Large intestine (tissue), 12 donors: ENCODE measurements at places on chromosomes 2 and 18.
A peak's percentile ranks its signal among the peaks of the same experiment; 100 is the strongest.

DNA sequence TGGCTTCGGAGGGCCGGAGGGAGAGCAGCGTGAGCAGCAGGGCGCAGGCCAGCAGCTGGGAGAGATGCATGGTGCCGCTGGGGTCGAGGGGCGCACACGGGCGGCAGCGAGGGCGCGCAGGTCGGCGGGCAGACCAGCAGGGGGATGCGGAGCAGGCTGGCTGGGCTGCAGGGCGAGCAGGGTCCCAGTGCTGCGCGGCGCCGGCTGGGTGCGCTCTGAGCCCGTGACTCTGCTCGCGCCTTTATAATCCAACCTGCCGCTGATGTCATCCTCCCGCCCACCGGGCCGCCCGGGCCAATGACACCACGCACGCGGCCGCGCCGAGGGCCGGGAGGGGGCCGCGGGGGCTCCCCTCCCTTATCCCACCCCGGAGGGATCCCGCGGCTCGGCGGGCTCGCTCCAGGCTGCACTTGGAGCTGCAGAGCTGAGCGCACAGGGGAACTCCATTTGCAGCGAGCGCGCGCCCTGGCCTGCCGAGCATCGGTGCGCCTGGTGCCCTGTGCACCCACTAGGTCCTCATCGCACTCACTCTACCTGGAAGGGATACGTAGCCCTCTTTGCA, at the start of gene NPPC:
TSS of gene NPPC (minus strand) at position 217 of the 562 bp plus-strand sequence. CDS start at position 70, 147 bp downstream.
- H3K36me3 ChIP-seq = no peaks in the 10 kb centered on the region
- peak; percentile 77 for DNase-seq
- no peak within 1 kb of the TSS for H3K27ac ChIP-seq
- peaks cover 7% of the 10 kb centered on the region for H3K4me1 ChIP-seq
- H3K4me3 ChIP-seq = peak within 1 kb of the TSS; percentile 26
- H3K27me3 ChIP-seq = peaks cover 82% of the 10 kb centered on the region

DNA sequence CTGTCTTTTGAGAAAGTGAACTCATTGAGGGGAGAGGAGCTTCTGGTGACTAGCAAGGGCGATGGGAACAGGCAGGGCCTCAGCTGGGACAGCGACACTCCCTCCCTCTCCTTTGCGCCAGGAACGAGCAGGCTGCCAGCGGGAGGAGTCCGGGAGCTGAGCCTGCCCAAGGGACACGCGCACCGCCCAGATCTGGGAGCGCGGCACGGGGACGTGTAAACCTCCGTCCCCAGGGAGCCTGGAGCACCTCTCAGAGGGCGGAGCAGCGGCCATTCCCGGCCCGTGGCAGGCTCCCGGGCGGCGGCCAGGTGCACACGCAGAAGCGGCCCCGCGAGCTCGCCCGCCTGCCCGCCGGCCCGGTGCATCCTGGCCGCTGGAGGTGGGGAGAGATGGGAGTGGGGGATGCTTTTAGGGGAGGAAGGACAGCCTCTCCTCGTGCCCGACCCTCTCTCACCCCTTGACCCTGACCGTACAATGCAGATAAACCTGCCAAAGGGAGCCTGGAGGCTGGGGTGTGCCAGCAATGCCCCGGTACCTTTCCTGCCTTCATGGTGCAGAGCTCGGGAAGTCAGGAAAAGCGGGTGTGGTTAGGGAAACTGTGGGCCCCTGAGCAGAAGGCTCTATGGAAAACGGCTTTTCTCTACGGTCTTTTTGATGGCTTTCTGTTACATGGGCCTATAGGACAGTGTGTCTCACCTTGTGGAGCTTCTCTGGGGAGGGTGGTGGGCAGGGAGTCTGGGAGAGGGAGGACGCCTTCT, 2.2 kb downstream of the AQP4 start:
- peak; percentile 25 for DNase-seq
- peaks cover 41% of the 10 kb centered on the region for H3K27me3 ChIP-seq
- peak overlapping the region; percentile 16 for H3K4me3 ChIP-seq
- H3K4me1 ChIP-seq = no peaks in the 10 kb centered on the region

- H3K27ac ChIP-seq = no peak overlapping the region
- H3K4me1 ChIP-seq = no peaks in the 10 kb centered on the region
- no peak for DNase-seq
- H3K27me3 ChIP-seq = no peaks in the 10 kb centered on the region
Observed at GRCh38 chr2:63992061-63992685, 27.1 kb downstream of the VPS54 start.

- H3K27me3 ChIP-seq = peaks cover 17% of the 10 kb centered on the region
- DNase-seq = no peak
- no peak overlapping the region for H3K27ac ChIP-seq
- H3K36me3 ChIP-seq = no peaks in the 10 kb centered on the region
- H3K4me1 ChIP-seq = no peaks in the 10 kb centered on the region
Observed at GRCh38 chr2:56177420-56178220, 6.2 kb upstream of the CCDC85A start.

DNA sequence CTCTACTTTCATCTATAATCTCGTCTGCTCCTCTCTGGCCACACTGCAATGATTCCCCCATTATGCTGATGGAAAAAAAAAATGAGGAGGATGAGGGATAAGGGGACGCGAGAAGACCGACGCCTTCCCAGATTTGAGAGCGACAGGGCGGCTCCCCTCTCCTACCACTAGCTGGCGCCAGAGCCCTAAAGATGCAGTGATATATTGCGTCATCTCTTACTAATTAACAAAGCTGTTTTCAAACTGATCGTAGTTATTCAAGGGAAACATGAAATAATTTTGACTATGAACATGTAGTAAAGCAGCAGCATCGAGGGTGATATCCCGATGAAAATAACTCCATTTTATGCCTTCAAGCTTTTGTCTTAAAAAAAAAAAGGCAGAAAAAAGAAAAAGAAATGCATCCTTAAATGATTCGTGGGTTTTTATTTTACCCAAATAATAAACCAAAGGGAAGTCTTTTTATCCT, 48.0 kb upstream of the HNRNPA3 start:
- DNase-seq = peak; percentile 70
- no peaks in the 10 kb centered on the region for H3K36me3 ChIP-seq
- peaks cover 14% of the 10 kb centered on the region for H3K4me1 ChIP-seq
- peak overlapping the region; percentile 41 for H3K4me3 ChIP-seq
- H3K27ac ChIP-seq = peak overlapping the region; percentile 51

DNA sequence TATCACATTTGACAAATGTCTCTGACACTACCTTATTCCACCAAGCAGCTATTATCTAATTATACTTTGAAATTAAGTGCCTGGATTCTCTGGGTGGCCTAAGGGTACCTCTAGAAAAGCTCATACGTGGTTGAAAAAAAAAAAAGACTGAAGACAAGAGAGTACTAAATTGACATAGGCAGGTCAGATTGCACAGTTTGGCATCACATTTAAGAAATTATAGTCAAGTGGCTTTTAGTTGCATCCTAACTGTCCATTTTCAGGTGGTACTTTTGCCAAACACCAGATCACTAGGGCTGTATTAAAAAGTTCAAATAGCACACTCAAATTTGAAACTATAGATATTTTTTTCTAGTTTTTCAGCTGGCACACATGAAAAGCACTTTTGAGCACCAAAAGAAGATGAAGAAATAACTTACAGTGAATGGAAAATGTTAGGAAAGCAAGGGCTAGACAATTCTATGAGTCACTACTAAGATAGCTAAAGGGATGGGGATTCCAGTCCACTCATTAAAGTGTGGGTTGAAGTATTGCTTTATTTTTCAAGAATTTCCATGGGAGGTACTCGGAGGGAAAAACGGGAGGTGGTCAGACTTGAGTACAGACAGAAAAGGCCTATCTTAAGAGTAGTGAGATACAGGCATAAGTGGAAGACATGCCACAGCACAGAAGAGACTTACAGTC, 106.5 kb upstream of the COL5A2 start:
- no peak for DNase-seq
- no peak overlapping the region for H3K4me3 ChIP-seq
- H3K27ac ChIP-seq = no peak overlapping the region
- no peaks in the 10 kb centered on the region for H3K36me3 ChIP-seq
- H3K4me1 ChIP-seq = no peaks in the 10 kb centered on the region
